ENCODE measurements at places on chromosomes 1 and 21.

DNA sequence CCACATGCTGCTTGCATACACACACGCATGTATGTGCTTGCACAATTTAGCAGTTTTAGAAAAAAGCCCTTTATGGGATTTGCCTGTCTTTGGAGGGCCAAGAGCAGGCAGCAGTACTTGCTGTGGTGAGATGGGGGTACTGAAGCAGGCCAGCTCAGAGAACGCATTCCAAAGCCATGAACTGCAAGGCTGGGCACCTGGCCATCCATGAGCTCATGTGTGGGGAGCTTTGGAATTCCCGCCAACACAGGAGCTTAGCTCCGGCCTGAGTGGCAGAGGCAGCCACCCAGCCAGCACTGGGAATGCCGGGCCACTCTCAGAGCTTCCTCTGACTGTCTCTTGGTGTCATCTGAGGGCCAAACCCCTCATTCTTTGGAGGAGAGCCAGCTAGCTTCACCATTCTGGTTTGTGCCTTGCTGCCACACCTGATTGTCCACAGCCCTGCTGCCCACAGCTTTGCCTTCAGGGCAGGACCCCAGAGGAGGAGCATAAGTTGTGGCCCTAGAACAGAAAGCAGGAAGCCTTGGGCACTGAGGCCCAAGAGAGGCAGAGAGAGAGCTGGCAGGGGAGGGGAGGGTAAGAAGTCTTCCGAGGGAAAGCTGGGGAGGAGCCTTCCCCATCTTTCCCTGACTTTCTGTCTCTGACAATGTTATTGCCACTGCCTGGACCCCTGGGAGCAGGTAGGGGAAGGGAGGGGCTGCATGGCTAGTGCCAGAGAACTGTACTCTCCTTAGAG is 92.1 kb upstream of the POU3F1 start:
- no peak for DNase-seq

GRCh38 chr1:20719871-20720620 is 2.2 kb upstream of the KIF17 start:
- no peak for DNase-seq

- no peak for DNase-seq
These were observed 11.8 kb upstream of the TTC22 start for GRCh38 chr1:54812801-54813484.

DNA sequence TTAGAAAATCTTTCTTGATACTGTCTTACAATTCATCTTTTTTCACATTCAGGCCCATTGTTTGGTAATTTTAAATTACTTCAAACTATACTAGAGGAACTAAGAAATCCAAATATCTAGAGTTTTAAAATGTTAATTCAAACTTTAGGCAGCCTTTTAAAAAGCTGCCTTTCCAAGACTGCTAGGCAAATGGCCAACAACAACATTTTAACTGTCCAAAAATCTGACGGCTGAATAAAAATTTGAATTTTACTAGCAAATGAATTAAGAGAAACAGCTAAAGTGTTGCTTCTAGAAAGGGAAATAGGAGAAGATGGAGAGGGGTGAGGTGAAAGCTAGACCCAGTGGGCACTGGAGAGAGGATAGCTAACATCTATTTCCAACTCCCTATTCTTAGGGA is 17.2 kb downstream of the DPYD start:
- no peak for DNase-seq

- DNase-seq: no peak
These were observed at the start of gene ZNF362 for GRCh38 chr1:33256471-33257206. Gene ZNF362 (plus strand): TSS chr1:33256492. CDS start chr1:33270575, 14,083 bp downstream.

- no peak for DNase-seq
These were observed 17.7 kb upstream of the PROX1 start for GRCh38 chr1:213969958-213970555.

DNA sequence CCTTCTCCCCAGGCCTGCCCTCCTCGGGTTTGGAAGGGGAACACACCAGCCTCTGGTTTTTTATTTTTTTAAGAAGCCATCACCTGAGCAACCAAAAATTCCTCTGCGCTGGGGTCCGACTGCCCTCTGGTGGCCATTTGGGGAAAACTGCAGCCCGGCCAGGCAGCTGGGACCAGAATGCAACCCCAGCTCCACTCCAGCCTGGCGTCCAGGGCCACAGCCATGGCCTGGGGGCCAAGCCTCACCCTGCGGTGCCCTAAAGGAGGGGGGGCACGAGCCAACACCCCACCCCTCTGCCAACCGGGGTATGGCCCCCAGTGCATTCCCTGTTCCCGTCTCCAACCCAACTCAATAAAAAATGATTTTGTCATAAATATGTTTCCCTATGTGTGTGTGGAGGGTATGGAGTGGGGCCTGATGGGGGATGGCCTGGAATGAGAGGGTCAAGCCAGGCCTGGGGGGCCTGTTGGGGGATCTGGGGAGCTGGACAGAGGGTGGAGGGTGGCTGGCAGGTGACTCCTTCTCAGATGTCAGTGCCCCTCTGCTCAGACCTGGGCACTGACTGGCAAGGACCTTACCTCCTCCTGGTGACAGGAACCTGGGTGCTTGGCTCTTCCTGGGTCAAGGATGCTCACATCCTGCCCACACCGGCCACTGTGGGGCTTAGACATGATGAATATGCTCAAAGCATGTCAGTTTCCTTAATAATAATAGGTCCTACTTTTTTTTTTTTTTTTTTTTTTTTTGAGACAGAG is 3.2 kb downstream of the GPR3 start:
- no peak for DNase-seq

- DNase-seq: no peak
These were observed 82.2 kb downstream of the NIBAN1 start for GRCh38 chr1:184892116-184892515.

GRCh38 chr1:2009101-2010053 is 5.8 kb upstream of the CFAP74 start:
- DNase-seq: no peak

DNA sequence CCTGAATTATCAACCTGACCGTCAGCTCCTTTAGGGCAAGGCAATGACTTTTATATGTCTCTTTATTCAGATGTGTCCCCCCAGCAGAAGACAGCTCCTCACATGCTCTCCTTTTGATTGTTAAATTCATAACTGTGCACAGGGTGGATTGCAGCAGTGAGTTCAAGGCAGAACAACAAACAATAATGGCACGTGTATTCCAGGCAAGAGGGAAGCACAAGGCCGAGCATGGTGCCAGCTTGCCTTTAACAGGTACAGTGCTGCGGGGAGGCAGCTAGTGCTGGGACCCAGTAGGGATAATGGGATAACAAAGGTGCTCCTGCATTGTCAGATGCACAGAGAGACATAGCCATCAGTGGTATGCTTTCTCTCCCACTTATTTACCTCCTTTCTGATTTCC is 248.4 kb downstream of the RHOU start:
- DNase-seq: no peak

GRCh38 chr1:162741574-162741973 is 48.9 kb upstream of the HSD17B7 start:
- DNase-seq: no peak

DNA sequence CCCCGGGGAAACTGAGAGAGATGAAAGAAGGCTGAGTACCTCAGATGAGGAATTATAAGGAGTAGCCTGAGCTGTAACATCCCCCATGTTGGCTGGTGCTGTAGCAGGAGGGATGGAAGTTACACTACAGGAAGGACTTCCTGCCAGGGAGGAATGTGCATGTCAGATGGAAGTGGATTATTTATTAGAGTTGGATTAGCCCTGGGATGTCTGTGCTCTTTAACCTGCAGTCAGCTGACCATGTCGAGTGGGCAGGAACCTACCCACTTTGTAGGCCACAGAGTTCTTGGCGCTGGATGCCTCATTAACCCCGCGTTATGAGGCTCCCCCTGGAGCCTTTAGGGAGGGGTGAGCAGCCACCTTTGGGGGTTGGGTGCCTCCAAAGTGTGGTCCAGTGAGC is 757 bp upstream of the SEMA4A start:
- no peak for DNase-seq

GRCh38 chr1:20496241-20496661 is 10.2 kb upstream of the CAMK2N1 start:
- DNase-seq: no peak

- no peak for DNase-seq
These were observed 5.3 kb upstream of the PFKL start for GRCh38 chr21:44294391-44295162.

DNA sequence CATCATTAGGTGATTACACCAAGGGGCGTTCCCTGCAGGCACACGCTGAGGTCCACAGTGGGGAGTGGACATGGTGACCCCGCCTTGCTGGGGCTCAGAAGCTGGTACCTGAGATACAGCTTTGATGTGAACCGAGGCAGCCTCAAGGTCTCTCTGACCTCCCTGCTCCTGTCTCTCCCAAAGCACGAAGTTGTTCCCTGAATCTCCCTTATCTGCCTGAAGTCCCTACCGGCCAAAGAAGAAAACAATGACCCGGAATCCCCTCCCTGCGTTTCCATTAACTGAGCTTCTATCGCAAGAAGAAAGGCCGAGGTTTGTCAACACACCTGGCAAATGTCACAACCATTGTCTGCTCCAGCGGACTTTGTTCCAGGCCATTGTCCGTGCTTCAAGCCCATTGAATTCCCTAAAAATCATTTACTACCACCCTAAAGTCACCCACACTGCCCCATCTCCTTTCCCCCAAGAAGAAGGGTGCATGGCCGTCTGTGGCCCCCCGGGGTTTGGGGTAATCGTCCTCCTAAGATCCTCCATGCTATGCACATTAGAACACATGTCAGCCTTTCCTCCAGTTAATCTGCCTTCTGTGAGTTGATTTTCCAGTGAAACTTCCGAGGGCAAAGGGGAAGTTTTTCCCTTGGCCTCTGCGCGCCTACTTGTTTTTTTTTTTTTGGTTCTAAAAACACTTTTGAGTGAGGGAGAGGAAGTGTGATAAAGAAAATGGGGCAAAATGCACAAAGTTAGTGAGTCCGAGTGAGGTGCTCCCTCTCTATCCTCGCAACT is 48.1 kb upstream of the COL18A1 start:
- DNase-seq: no peak

DNA sequence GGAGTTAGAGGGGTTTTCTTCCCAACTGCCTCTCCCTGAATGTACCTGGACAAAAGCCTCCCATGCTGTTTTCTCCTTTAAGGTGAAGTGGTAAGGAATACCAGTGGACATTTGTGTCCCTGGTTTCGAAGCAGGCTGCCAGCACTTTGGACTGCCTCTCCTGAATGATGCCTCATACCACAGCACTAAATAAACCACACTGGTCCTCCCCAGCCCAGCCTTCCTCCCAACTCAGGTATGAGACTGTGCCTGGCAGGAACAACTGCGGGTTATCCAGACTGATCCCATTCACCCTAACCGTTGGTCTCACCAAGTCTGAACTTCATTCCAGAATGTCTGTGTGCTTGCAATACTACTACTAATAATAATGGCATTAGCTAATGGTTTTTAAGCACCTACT is 9.3 kb downstream of the COQ8A start:
- no peak for DNase-seq

- DNase-seq: no peak
These were observed 221.6 kb upstream of the VAMP3 start for GRCh38 chr1:7549277-7550161.

DNA sequence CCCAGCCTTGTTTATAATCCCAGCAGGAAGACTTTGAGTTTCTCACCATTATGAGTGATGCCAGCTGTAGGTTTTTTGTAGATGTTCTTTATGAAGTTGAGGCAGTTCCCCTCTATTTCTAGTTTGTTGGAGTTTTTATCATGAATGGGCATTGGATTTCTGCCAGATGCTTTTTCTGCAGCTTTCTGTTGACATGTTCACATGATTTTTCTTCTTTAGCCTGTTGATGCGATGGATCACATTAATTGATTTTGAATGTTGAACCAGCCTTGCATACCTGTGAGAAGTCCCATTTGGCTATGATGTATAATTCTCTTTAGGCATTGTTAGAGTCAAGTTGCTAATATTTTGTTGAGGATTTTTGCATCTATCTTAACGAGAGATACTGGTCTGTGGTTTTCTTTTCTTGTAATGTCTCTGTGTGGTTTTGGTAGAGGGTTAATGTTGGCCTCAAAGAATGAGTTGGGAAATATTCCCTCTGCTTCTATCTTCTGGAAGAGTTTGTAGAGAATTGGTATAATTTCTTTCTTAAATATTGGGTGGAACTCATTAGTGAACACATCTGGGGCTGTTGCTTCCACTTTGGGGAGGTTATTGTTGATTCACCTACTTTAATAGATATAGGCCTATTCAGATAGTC is 33.2 kb downstream of the ZBTB40 start:
- DNase-seq: no peak

GRCh38 chr1:195076682-195077081 is 1531.6 kb downstream of the KCNT2 start:
- no peak for DNase-seq

DNA sequence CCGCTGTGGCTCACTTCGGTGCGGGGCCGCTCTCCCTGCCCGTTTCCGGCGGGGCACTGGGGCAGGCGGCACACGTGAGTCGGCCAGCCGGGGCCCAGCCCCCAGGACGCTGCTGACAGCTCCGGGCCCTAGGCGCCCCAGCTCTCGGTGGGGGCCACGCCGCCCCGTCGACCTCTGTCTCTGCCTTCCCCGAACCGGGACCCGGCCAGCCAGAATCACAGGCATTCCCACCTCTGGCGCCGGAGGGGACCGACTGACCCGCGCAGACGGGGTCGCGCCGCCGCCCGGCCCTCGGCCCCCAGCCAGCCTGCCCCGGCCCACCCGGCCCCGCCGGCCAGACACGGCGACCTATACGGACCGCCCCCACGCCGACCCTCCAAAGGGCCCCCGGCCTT is 755 bp downstream of the SCMH1 start:
- DNase-seq: no peak

- no peak for DNase-seq
These were observed 451.1 kb downstream of the LTN1 start for GRCh38 chr21:28541371-28542112.
